CMK (cell line): ENCODE measurements at places on chromosomes 3 and 15.

DNA sequence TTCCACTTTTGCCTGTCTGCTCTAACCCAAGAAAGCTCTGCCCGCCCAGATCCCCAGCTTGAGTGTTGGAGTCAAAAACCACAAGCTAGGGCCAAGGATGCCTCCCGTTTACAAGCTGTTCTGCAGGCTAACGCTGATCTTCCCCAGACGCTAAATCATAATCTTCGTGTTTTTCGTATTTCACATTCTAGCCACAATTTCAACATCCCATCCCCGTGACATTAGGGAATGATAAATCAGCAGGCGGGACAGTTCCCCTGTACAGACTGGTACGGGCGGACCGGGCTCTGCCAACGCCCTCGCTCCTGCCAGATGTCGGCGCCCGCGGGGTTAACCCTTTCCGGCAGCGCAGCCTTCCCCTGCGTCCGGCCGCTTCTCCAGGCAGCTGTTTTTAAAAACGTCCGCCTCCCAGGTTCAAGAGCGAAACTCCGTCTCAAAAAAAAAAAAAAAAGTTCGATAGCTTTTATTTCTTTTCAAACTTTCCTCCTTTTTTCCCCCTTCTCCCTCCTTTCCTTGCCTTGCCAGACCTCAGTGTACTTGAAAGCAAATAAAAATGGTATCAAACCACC is 81.0 kb upstream of the BNC1 start:
- no peak for DNase-seq

DNA sequence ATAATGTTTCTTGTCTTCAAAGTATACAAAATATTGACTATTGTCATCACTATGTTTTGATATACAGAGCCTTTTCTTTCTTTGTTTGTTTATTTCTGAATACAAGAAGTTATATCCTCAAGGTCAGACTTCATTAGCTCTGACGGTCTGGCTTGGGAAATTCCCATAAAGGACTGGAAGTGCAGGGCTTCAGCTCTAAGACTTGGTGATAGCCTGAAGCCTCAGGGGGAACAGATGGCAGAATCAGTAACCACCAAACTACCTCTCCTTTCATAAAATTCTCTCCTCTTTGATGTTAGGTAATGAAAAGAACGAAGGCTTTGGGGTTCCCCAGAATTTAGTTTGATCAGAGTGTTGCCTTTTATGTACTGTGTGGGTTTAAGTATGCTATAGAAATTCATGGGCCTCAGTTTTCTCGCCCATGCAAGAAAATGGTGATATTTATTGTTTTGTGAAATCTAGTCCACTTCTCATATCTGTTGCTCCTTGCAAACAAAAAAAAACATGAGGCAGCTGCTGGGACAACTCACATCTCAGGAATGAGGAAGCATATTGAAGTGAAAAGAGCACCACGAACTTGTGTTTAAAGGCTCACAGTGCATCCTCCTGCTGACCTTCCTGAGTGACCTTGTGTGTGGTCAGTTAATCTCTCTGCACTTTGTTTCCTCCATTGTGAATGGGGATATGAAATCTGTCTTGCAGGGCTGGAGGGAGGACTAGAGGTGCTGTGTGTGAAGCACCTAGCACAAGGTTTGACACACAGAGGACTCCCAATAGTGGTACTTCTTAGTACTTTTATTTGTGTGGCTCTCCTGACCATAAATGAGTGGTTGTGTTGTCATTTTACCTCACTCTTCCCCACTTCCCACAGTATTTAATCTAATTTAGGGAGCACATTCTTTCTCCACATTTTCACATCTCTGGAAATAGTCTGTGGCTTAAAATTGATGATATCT is 569.8 kb upstream of the IL12A start:
- no peak for DNase-seq

- DNase-seq: no peak
Observed at GRCh38 chr3:53045518-53046170, at the start of gene SFMBT1. Gene SFMBT1 (minus strand): TSS chr3:53046073. CDS start chr3:52969128, 76,945 bp downstream.

- DNase-seq: no peak
Observed at GRCh38 chr15:58463815-58464650, 32.2 kb downstream of the LIPC start.

DNA sequence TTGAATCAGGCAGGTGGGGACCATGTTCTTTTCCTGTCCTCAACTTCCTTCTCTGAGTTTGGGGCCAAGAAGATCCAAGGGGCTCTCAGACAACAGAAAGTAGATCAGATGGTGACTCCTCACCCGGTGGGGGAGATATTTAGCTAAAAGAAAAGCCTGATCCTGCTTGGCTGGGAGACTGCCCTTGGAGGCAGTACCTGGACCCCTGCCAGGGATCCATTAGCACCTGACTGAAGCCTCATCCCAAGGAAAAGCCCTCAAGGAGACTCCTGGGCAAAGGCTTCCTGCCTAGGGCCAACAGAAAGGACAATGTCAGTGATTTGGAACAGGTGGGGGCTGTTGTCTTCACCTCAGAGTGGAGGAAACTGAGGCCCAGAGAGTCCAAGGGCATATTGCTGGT is 33.5 kb upstream of the HHATL start:
- no peak for DNase-seq

GRCh38 chr15:58077427-58077826 is 11.9 kb upstream of the ALDH1A2 start:
- DNase-seq: no peak
